AG04450 (cell line): ENCODE measurements at places on chromosomes 2 and 18.
A peak's percentile ranks its signal among the peaks of the same experiment; 100 is the strongest.

GRCh38 chr2:99926986-99927385, 215.4 kb downstream of the AFF3 start:
- peak; percentile 26 for DNase-seq

- DNase-seq = no peak
Observed at GRCh38 chr2:65240657-65241056, 13.0 kb downstream of the ACTR2 start.

GRCh38 chr2:235463893-235464292, 29.9 kb upstream of the AGAP1 start:
- DNase-seq = no peak

DNA sequence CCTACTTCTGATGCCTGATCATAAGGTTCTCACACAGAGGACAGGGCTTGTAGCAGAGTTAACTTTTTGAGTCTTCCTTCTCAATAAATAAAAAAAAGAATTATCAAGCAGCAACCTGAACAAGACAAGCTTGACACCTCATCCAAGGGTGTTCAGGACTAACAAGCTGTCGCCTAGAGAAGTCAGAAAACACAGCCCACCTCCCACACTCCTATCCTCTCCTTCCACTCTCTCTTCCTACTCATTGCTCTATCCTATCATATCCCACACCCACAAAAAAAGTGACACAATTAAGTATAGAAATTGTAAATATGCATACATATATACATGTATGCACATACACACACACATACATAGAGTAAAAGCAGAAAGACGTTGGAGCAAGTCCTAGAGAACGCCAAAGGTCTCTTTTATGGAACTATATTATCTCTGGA, 5.4 kb downstream of the NBAS start:
- no peak for DNase-seq

DNA sequence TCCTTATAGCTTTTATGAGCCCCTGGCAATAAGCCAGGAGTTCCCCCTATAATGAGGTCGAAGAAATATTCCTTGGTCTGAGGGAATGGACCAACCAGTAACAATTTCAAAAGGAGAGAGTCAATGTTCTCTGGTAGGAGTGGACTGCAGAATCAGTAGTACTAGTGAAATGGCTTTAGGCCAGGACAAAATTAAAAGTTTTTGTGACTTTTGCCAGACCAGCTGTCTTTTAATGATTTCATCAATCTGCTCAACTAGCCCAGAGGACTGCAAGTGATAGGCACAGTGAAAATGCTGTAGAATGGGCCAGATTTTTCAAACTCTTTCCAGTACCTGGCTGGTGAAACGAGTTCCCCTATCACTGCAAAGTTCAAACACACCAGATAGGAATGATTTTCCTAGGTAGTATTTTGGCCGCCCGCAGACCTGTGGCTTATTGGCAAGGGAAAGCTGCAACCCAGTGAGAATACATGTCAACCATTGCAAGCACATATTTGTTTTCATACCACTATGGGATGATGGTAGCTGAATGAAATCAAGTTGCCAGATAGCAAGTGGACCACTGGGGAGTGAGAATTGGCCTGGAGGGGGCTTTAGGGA, 45.5 kb downstream of the CERS6 start:
- DNase-seq = no peak

GRCh38 chr2:3289526-3289925, 88.1 kb downstream of the EIPR1 start:
- DNase-seq = no peak

DNA sequence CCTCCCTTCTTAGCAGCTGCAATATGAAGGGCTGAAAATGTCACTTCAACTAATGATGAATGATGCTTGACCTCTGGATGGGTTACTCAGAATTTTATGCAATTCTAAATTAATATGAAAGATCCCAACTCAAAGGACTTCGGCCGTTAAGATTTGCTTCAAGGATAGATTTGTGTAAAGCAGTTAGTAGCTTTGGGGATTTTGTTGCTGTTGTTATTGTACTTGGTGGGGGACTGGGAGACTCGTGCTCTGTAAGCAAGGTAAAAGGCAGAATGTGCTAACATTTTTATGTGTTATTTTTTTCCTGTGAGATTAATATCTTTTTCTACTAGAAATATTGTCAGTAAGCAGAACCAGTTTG, 478.8 kb downstream of the ARHGAP15 start:
- DNase-seq = no peak

DNA sequence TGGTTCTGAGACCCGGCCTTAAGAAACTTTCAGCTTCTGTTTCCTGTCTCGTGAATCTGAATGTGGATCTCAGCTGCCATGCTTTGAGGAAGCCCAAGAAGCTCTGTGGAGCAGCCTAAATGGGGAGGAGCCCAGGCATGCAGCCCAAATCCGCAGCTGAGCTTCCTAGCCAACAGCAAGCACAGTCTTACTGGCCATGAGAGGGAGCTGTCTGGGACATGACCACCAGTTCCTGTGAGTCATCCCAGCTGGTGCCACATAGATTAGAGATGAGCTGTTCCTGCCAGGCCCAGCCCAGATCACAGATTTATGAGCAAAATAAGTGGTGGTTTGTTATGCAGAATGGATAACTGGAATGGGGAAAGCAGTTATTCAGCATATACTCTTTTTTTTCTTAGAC, 224.4 kb upstream of the APCDD1 start:
- DNase-seq = peak; percentile 4

- no peak for DNase-seq
Observed at GRCh38 chr2:171515672-171516298, 6.5 kb upstream of the CYBRD1 start.

DNA sequence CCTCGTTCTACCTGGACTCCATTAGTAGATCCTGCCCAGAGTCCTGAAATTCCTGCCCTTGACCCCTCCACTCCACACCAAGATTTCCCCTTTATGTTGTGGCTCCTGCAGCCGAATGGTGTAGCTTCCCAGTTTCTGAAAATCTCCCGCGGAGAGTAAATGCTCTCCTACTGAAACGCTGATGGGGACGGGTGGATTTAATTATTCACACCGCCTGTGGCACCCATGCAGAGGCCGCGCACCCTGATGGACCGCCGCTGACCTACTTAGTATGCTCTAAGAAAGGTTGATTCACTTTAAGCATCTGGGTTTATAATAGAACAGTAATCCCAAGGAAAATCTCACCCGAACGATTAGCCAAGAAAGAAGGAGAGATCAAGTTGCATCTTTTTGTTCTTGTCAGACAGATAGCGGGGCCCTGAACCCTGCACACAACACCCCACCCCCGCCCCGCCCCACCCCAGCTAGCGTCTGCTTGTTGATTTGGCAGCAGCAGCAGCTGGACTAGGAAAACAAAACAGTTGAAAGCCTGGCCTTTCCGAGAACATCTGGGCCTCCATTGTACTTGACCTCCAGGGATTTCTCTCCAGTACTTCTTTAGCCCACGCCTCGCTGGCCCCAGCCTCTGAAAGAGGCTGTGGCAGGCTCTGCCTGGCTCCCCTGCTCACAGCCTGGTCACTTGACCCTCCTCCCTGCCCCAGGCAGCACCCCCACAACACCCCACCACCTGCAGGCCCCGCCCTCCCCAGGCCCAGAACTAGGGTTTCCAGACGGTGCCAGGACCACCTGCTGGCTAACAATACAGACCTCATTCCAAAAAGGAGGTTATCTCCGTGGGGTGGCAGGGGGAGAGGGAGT, 53.6 kb downstream of the DPYSL5 start:
- DNase-seq = no peak

GRCh38 chr2:237238249-237238648, 152.6 kb downstream of the COPS8 start:
- DNase-seq = no peak

DNA sequence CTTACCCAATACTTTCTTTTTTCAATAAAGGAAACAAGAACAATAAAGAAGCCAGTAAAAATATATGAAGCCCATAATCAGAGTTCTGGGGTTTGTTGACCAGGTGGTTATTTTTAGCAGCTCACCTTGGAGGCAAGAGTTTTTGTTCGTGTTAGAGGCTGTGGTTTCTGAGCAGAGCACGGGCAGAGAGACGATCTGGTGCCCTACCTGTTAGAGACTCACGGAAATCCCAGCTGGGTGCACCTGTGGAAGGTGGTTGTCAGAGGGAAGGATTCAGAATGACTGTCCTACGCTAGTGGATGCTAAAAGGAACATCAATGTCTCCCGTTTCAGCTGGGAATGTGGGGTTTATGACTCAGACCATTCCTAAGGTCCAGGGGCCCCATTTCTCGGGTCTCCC, 87.6 kb downstream of the NRP2 start:
- no peak for DNase-seq

DNA sequence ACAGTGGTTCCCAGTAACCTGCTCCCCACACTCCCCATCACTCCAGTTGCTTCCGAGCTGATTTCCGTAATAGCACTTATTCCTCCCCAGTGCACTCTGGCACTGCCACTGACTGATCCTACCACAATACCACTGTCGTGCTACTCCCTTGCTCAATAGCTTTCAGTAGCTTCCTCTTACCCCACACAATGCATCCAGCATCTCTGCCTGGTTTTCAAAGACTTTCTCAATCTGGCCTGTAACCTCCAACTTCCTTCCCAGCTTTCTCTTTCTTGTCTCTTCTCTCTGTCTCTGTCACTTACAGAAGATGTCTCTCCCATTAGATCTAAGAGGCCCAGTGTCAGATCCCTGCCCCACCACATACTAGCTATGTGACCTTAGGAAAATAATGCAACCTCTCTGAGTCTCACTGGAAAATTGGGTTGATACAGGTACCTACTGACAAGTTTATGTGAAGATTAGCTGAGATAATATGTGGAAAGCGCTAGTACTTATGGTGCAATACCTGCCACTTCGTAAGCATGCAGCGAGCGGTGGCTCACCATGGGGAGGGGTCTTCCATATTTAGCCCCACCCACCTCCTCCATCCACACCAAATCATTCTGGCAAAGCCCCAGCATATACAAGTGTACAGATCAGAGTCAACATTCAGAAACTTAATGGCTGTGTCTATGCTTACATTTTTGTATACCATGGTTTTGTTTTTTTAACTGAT, 36.7 kb downstream of the SFXN5 start:
- DNase-seq = no peak

DNA sequence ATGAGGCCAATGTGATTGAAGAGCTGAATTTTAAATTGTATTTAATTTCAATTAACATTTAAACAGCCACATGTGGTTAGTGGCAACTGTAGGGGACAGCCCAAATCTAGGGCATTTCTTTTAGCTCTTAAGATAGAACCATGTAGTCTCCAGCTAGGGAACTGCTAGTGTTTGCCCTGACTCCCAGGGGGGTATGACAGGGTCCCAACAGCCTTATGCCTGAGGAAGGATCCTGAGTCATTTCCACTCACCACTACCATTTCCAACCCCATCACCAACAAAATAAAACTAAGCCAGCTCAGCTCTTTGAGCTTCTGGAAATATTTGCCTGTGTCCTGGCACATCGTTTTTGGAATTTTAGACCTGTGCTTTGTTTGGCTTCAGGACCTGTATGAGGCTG, 13.7 kb upstream of the GMCL1 start:
- no peak for DNase-seq

DNA sequence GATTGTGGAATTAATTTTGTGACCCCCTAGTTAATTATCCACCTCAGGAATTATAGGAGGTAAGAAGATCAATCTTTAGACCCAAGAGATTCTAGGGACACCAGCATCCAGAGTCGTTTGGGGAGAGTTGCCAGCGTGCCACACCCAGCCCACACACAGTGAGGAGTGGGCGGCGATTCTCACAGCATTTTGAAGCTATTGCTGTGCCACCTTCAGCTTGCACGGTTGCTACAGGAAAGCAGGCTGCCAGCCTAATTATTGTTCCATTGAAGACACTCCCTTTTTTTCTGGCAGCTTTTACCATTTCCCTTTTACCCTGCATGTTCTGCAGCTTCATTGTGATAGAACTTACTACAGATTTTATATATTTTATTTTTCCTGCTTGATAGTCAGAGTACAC, 13.1 kb upstream of the MYL12A start:
- no peak for DNase-seq

DNA sequence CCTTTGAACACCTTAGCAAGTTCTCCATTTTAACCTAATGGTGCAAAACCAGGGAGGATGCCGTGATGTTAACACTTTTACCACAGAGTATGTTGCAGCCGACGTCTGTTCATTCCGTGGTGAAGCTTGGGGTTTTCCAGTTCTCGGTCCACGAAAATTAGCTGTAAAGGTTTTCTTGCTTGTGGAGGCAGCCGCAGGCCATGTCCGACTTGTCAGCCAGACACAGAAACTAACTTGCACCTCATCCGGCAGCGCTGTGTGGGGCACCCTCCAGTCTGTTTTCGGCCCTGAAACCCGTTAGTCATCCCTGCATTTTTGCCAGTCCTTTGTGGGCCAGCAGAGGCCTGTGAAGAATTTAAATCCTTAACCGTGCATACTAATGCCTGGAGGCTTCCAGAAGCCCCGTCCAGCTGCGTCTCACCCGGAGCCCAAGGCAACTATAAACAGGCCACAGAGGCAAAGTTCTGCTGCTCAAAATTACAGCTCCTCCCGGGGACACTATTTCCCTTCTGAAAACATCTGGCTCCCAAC, 70.6 kb downstream of the SH3YL1 start:
- DNase-seq = no peak

DNA sequence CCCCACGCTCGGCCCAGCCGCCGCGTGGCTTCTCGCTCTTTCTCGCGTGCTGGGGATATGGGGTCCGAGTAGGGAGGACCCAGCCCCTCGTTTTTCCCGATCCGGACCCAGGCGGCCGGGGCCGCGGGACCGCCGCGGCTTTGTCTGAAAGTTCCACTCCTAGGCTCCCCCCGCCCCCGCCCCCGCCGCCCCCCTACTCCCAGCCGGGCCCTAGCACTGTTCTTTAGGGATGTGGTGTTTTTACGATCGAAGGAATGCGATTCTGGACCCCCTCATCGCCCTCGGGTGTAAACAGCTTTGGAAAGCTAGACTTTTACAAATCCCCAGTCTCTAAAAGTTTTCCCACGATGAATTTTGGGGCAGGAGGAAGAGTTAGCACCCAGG, 819 bp downstream of the TGIF1 start:
- DNase-seq = no peak

DNA sequence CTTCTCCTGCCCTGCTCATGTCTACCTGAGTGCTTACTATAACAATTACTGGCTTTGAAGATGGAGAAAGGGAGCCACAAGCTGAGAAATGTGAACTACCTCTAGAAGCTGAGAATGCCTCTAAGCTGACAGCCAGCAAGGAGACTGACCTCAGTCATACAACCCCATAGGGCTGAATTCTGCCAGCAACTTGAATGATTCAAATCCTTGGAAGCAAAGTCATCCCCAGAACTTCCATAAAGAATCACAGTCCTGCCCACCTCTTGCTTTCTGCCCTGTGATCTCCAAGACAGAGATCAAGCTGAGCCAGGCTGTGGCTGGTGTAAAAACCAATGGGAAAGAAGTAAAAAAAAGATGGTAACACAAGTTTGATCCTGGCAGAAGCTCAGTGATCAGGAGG, 288.2 kb upstream of the SPHKAP start:
- DNase-seq = no peak

DNA sequence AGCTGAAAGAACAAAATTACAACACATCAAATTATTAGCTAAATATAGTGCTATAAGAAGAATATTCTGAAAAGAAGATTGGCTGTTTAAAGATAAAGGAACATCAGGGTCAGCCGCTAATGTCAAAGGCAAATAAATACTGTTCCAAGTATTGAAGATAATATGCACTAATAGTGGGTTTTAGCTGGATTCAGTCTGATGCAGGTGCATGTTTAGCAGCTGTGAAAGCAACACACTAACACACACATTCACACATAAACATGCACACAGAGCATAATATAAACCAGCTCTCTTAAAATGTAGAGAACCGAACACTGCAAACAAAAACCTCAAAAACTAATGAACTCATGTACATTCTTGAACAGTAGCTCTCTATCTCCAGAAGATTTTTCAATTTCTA, 634.6 kb downstream of the ERBB4 start:
- no peak for DNase-seq
